ENCODE measurements at places on chromosomes 7 and 10.

DNA sequence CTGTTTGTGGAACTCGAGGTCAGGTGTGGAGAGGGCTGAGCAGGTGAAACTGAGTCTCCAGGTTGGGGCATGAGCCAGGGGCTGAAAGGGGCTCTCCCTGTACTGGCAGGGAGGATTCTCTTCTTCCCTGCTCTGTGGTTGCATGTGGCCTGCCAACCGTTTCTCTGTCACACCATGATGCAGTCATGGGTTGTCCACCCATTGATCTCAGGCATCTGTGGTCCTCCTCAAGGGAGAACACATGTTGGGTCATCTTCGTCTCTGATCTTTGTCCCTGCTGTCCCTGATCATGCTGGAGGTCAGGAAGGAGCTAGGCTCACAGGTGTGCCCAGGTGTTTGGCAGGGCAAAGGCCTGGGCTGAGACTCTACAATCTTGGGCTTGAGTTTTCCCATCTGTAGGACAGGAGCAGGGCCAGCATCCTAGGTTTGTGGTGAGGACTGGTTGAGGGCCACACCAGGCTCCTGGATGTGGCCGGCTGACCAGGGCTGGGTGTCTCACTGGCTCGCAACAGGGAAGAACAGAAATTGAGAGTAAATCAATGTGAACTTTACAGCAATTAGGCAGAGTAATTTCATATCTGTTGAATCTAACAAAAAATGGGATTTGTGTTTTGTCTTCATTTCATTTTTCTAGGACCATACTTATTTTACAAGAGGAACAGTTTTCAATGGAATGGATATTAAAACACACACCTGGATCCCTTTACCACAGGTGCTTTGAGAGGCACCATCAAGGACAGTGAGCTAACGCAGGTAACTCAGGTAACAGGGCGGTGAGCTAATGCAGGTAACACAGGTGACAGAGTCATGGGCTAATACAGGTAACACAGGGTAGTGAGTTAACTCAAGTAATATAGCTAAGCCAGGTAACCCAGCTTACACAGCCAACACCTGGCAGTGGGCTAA, 58.5 kb upstream of the IGFBP3 start:
- DNase-seq, result peak; percentile 12

GRCh38 chr10:87500646-87501048, 4.0 kb upstream of the MINPP1 start:
- no peak for DNase-seq

- DNase-seq, result no peak
These were observed 9.3 kb upstream of the HUS1 start for GRCh38 chr7:47988496-47989386.

GRCh38 chr7:140284062-140284461, 107.3 kb upstream of the KDM7A start:
- no peak for DNase-seq

GRCh38 chr7:27842851-27843250, 102.9 kb downstream of the TAX1BP1 start:
- DNase-seq, result no peak

DNA sequence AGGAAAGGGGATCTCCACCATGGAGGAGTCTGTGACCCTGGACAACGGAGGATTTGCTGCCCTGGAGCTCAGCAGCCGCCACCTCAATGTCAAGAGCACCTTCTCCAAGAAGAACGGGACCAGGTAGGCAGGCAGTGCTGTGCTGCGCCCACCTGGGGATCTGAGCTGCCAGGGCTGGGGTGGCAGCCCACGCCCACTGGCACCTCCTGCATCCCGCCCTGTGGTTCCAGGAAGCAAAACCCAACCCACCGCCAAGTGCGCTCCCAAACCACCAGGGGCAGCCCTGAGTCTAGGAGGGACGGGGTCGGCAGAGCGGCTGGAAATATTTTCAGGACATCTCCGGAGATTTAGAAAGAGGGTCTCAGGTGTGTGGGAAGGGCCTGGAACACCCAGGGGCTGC, 440.3 kb upstream of the FOXK1 start:
- no peak for DNase-seq

DNA sequence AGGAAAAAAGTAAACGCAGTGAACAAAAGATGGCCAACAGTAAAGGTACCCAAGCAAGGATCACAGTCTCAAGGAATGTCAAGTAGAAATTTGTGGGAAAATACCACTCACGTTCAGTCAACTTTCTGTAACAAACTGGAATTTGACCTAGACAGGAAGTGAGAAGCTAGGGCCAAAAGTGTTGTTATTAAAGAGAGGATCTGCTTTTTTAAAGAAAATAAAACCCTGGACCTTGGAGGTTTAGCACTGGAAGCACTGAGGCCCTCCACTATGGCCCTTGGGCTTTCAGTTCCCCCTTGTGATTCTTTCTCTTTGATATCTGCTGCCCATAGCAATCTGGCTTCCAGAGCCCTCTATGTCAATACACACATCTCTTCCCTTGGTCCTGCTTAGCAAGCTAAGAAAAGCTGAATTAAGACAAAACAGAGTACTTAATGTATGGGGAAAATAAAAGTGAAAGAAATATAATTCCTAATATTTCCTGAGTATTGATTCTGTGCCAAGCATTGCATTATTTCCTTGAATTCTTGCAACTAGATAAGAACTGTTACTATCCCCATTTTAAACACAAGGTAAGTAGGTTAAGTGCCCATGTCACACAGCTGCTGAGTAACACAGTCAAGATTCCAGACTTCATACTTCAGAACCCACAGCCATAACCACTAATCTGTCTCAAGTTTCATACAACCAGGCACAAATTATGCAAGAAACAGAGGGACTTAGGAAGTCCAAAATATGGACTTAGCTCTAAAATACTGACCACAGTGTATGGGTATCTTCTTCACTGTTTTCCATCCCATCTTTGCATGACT, 2.6 kb upstream of the ZNF438 start:
- no peak for DNase-seq

DNA sequence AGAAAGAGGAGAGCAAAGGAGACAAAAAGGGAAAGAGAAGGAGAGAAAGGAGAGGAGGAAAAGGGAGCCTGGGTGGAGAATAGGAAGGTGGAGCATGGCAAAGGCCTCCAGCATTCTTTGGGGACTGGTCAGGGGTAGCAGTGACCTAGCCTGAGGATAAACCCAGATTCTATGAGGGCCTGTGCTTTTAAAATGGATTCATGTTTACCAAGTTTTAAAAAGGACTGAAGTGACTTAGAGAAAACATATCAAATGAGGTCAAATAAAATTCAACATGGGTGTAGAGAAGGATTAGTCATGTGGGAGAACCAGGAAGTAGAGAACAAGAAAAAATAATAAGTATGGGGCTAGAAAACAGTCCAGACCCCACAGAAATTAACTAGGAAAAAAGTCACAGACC, 20.7 kb downstream of the CREB3L2 start:
- no peak for DNase-seq

GRCh38 chr7:156474241-156474743, 166.3 kb upstream of the RNF32 start:
- no peak for DNase-seq

- DNase-seq, result no peak
These were observed 251.7 kb downstream of the KLF6 start for GRCh38 chr10:3533296-3533695.

GRCh38 chr7:39580149-39580874, 14.1 kb downstream of the YAE1 start:
- peak; percentile 82 for DNase-seq

DNA sequence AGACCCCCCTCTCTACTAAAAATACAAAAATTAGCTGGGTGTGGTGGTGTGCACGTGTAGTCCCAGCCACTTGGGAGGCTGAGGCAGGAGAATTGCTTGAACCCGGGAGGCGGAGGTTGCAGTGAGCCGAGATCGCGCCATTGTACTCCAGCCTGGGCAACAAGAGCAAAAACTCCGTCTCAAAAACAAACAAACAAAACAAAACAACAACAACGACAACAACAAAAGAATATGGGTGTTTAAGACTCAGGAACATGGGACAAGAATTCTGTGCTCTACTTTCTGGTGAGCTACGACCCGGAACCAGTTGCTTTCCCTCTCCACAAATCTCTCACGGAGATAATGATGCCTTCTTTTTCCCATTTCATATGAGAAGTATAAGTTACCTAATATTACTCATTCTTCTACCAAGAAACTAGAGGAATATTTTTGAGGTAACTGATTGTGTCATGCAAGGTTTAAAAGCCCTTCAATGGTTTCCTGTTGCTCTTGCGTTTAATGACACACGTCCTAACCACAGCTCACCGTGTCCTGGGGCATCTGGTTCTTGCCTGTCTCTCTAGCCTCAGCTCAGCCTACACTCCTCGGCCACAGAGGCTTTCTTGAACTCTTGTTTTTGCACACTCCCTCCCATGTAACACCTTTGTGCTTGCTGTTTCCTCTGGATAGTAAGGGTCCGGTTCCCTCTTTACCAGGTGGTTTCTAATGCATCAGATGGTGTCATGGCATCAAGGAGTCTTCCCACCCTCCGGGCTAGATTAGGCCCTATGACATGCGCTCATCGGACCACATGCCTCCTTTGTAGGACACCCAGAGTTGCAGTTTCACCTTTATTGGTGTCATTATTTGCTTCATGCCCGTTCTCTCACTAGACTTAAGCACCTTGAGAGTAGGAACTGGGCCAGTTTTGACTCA, 67.5 kb downstream of the PFKFB3 start:
- peak; percentile 64 for DNase-seq

DNA sequence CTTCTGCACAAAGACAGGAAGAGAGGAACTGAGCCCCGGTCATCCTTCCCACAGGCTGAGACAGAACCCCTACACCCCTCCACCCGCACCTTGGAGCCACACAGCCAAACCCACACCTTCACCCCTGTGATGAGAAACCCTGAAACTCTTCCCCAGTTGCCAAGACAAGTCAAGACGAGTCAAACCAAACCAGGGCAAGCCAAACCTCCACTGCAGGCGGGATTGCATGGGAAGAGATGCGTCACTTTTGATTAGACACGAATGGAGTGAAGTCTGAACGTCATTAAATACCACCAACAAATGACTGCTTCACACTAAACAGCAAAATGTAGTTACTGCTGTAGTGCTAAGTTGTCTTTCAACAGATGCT, 73.8 kb downstream of the PRPF18 start:
- DNase-seq, result no peak

GRCh38 chr7:30660331-30661255, 21.7 kb downstream of the CRHR2 start:
- no peak for DNase-seq

DNA sequence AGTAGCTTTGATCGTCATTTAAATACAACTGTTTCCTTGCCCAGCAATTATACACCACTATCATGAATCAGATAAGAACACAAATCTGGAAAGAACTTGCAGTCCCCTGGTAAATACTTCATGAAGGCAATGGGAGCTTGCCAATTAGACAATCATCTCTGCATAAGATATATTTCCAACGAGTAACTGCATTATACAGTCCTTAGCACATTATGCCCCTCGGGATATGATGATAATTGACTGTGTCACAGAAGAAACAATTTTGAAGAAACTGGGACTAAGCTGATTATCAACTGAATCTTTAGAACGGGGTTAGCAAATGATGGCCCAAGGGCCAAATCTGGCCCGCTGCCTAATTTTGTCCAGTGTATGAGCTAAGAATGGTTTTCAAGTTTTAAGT, 155.7 kb downstream of the TRIL start:
- DNase-seq, result no peak

- peak; percentile 58 for DNase-seq
These were observed 55.2 kb upstream of the GSDME start for GRCh38 chr7:24812305-24812945.

DNA sequence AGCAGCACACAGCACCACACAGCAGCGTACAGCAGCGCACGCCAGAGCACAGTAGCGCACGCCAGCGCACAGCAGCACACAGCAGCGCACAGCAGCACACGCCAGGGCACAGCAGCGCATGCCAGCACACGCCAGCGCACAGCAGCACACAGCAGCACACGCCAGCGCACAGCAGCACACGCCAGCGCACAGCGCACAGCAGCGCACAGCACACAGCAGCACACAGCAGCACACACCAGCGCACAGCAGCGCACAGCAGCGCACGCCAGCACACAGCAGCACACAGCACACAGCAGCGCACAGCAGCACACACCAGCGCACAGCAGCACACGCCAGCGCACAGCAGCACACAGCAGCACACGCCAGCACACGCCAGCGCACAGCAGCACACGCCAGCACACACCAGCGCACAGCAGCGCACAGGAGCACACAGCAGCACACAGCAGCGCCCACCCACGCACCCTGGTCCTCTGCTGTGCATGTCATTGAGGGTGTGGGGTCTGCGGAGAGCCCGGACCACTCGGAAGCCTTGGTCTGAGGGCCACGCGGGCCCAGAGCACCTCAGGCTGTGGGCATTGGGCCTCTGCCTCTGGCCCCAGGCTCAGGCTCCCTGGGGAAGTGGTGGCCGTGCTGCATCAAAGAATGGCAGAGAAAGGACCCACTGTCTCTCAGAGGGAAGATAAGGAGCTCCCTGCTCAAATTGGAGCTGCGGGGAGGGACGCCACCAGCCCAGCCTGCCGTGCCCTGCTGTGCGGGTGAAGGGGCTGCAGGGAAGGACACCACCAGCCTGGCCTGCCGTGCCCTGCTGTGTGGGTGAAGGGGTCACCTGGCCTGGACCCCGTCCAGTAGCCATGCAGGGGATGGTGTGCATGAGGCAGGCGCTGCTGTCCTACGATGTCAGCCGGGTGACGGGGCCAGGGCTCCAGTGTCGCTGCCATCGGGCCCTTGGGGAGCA, 27.5 kb upstream of the GPR146 start:
- no peak for DNase-seq

GRCh38 chr10:58980826-58981415, 195.5 kb upstream of the PHYHIPL start:
- DNase-seq, result no peak

DNA sequence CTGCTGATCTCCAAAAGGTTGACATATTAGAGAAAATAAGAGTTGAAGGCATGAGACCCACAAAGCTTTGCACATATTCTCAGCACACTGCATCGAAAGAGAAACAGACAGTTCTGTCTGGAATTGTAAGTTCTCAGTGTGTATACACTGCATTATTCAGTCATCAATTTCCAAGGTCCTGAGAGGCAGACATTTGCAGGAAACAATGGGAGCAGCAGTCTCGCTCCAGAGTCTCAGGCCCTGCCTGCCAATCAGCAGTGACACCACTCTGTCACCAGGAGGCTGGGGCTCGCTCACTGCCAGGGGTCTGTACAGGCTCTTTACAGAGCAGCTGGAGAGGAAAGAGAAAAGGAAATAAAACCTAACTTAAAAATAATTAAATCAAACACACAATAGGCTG, 36.3 kb downstream of the JAZF1 start:
- no peak for DNase-seq

DNA sequence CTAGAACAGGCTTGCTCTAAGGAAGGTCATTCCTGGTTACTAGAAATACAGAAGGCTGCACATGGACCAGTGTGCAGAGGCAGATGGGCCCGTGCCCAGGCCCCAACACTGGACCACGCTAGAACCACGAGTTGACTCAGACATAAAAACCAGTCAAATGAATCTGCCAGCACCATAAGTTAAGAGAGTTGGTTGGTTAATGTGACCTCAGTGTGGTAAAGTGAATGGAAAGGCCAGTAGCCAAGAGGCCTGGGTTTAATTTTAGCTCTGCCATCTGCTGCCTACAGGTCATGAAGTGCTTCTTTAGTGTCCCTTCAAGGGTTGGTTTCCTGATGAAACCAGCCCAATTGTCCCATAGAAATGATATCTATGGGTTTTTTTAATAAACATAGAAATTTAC, 329.6 kb upstream of the NRP1 start:
- no peak for DNase-seq

- no peak for DNase-seq
These were observed 4.1 kb downstream of the ATG9B start for GRCh38 chr7:151020231-151020630.
